ENCODE measurements at places on chromosomes 2 and 18.

DNA sequence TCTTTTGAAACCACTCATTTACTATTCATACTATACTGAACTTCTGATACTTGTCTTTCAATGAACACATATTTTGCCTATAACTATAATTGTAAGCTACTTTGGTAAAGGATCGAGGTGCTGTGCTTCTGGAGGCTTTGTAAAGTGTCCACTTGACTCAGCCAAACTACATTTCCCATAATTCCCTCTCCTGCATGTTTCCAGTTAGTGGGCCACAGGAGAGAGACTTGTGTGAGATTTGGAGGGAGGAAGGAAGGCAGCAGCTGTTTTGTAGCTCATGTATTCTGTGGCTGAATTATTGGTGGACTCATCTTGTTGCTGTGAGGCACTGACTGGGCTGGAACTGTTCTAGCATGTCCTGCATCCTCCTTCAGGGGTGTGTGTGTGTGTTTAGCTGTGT is 328.8 kb downstream of the ARL6IP6 start:
- DNase-seq = no peak

DNA sequence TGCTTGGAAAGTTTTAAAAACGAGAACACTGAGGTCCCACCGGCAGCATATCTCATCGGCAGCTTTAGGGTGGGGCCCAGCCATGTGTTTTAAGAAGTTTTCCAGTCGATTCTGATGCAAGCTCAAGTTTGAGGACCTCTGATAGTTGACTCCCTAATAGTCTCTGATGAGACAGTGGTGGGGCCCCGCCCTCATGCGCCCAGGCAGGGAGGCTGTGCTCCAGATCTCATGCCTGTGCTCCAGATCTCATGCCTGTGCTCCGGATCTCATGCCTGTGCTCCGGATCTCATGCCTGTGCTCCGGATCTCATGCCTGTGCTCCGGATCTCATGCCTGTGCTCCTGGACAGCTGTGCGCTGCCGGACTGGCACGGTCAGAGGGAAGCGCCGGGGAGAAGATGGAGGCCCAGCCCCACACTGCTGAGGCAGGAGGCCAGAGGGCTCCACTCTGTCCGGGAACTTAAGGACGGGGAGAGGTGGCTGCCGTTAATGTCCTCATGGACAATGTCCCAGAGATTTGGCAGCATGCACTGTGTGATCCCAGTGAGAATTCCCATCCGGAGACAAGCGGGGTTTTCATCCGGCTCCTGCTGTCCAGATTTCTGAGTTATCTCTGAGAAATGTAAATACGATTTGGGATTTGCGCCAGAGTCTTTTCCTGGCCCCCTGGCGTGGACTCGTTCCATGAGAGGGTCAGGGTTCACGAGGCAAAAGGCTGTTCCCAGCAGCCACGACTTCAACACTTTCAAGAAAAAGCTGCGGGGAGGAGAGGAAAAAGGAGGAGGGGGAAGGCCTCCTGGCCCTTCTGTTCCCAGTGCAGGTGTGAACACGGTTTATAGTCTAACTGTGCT is 9.4 kb upstream of the COLEC11 start:
- DNase-seq = peak; percentile 88

DNA sequence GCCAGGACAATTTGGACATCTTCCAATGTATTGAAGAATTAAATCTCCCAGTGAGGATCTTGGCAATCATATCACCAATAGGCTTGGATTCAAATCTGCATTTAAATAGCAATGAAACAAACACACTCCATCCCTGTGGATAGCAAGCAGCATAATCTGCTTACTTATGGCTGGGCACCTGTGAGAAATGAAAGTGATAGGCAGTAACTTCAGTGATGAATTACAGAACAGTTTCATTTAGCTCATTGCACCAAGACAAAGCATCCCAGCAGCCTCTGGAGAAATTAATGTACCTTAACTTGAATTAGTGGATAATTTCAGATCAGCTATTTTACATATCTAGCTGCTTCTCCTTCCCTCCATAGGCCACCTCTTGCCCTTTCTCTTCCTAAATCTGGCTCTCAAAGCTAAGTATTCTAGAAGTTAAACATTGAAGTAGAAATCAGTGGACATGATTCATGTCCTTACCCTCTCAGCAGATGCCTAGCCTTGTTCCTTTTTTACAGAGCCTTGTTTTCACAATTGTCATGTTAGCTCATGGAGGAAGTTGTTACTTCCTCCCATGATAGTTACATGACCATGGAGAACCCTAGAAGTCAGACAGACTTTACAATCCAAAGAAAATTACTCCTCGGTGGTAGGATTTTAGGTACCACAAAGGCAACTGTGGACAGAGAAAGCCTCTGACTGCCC is 88.5 kb upstream of the TACR1 start:
- DNase-seq = no peak

DNA sequence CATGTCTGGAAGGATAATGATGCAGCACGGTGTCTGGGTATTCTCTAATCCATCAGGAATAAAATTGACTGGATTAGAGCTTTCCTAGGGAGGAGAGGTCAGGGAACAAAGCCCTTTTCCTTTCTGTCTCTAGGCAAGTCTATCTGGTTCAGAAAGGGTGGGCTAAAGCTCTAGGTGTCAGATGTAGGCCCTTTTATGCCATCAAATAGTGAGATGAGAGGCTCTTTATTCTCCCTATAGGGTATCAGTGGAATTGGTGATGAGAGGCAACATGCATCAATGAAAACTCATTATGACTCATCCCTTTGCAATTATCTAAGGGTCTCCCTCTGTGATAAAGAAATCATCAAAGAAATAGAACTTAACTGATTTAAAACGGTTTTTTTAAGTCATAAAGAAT is 328.0 kb upstream of the CRIM1 start:
- DNase-seq = no peak

- no peak for DNase-seq
Measured at GRCh38 chr2:172207911-172208310, 105.2 kb upstream of the DLX2 start.

- no peak for DNase-seq
Measured at GRCh38 chr18:25240420-25240770, 111.6 kb downstream of the ZNF521 start.

GRCh38 chr2:43389581-43390466 is 163.4 kb upstream of the ZFP36L2 start:
- DNase-seq = no peak

DNA sequence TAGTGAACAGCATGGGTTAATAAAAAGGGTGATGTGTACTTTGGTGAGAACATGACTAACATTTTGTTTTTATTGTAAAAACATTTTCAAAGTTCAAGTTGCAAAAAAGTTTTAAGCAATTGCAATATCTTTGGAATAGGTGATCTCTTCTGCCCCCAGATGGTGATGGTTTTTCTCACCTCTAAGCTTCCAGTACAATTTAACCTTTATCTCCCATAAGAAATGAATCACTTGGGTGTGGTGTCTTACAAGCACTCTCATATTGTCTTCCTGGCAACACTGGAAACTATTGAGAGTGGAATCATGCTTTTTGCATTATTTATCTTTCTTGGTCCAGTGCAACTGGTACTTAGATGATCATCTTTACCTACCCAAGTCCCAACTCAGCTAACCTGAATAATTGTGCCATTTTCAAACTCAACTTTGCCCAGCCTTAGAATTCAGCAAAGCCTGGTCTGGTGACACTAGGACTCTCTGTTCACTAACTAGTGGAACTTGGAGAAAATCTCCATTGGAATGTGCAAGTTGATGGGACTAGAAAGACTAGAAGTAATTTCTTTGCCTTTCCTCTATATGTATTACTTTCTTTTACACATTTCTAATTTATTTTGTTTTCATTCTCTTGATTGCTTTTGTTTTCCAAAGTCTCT is 964.7 kb upstream of the ZEB2 start:
- DNase-seq = no peak

DNA sequence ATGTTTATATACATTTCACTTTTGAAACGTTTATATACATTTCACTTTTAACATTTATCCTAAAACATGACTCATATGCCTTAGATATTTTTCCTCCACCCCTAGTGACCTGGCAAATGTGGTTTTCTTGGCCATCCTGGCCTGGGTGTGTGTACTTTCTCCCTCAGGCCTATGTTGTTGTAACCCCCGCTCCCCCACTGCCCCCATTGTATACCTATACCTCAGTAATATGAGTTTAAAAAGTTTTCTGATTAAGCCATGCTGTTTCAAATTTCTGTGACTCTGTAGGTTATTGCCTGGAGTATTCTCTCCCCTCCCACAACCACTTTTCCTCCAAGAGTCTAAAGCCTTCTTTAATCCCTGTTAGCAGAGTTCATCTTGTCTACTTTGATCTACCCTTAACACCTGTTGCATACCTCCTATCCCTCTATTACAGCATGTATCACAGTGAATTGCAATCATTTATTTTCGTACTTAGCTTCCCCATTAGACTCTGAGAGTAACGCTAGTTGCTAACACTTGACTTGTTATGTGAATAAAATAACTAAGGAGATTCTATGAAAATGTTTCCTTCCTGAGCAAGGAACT is 67.9 kb downstream of the LCLAT1 start:
- DNase-seq = no peak

DNA sequence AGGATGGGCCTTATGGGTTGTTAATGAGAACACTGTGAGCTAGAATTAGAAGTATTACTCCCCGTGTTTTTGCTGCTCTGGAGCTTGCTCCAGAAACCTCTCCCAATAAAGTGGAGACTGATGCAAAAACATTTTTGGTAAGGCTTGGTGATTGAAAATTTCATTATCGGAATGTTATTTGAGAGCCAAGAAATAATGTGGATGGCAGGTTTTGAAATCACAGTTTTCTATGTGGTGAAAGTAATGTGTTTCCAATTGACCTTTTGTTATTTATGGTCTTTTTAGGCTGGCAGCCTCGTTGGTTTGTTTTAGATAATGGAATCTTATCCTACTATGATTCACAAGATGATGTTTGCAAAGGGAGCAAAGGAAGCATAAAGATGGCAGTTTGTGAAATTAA is 5.1 kb downstream of the PLEKHA3 start:
- DNase-seq = no peak

DNA sequence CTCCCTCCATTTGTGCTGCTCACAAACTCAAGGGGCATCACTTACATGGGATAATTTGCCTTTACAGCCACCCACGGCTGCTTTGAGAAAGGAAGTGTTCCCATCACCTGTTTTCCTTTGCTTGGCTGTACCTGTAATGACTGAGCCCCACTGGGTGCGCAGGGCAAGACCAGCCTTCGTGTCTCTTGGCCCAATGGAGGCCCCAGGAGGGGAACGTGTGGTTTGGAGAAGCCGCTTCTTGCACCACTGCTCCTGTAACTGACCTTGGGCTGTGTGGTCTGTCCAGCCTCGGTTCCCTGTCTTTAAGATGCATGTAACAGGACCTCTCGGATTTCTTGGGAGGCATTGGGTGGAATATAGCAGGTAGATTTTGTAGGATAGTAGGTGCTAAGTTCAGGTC is 41.1 kb downstream of the LDLRAD4 start:
- DNase-seq = peak; percentile 68

DNA sequence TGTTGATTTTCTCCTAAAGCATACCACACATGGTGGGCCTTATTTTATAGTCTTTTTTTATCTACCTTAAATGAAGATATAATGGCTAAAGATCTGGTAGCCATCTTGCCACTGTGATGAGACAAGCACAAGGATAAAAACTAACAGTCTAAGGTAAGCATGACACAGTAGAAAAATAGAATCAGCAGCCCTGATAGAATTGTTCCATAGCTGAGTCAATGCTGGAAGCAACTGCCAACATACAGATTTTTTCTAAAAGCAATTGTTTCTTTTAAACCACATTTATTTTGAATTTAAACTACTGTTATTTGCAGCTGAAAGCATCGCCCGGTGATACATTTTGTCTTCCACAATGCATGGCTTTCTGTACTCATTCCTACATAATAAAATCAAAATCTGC is 1091.5 kb upstream of the CHAC2 start:
- no peak for DNase-seq

DNA sequence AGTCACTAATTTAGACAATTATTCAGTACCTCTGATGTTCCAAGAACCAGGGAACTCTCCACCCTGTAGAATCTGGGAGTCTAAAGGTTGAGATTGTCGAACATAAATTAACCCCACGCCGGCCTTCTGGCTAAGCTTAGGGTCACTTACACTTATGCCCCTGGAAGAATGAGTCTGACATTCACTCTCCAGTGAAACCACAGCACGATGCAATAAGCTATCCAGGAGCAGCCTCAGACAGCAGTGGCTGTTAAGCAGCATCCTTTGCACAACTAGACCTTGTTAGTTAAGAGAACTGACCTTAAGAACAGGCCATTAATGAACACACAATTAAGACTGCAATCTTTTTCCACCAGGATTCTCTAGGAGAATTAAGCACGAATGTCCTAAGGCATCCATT is 25.0 kb downstream of the SH3YL1 start:
- DNase-seq = no peak

DNA sequence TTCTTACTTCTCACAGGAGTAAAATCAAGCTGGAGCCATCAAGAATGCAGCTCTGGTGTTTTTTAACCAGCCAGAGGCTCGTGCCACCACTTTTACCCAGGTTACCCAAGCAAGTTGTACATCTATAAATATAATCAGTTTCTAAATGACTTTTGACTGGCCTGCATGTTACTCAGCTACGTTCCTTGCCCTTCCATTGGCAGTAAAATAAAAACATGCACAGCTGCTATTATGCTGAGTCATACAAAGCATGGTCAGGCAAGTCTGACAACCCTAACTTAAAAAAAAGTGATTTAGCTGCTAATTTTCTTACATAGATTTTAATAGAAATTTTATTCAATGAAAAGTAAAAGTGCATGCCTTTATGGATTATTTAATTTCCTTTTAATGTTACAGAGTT is 111.7 kb upstream of the CSRNP3 start:
- no peak for DNase-seq

DNA sequence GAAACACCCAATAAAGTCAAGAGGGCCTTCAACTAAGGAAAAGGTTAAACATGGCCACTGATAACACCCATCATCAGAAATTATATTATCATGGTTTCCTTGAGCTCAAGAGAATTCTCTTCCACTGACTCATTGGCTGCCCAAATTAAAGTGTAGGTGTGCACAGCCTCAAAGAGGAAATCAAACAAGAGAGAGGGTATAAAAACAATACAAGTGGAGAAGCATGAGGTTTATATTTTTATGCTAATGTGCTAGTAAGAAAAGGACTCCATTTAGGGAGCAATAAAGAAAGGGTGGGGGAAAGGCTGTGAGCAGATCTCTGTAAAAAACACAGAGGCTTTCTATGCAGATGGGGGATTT is 168.8 kb upstream of the VRK2 start:
- no peak for DNase-seq

GRCh38 chr2:47096451-47096850 is 58.7 kb downstream of the STPG4 start:
- DNase-seq = no peak

GRCh38 chr2:9547262-9547991 is 8.2 kb downstream of the ADAM17 start:
- no peak for DNase-seq

All from posterior vena cava (tissue), 2 donors.